ENCODE measurements at places on chromosomes 4 and X. TPM values are rescaled to one million over a fixed set of nuclear protein-coding genes. Genes with fewer than 3 reads are reported as not detected.

Gene P2RY10
- total RNA-seq, result not detected

Gene TREX2
- total RNA-seq, result 0.42 TPM

Gene TLR2
- 18.0 TPM for total RNA-seq

Gene FAM9C
- not detected for total RNA-seq

Gene SPOCK3
- 4.7 TPM for total RNA-seq

Gene RXFP1
- not detected for total RNA-seq

Gene TMSB15C
- 1.5 TPM for total RNA-seq

Gene RAB9A
- total RNA-seq, result 29.6 TPM

Gene CT45A5
- total RNA-seq, result not detected

Gene BEND2
- not detected for total RNA-seq

Gene SPANXN4
- not detected for total RNA-seq

Gene FAM149A
- total RNA-seq, result 39.8 TPM

Gene RHOH
- total RNA-seq, result 0.42 TPM

Gene SEL1L3
- 3.9 TPM for total RNA-seq

Gene WNK3
- 3.5 TPM for total RNA-seq

Gene GPC4
- 65.6 TPM for total RNA-seq

Gene DDX53
- not detected for total RNA-seq

Gene FHIP1A
- 3.3 TPM for total RNA-seq

Gene NAP1L3
- 3.3 TPM for total RNA-seq

Gene MAOB
- total RNA-seq, result 73.0 TPM

Gene SLC10A6
- 0.35 TPM for total RNA-seq

Gene HPF1
- 23.5 TPM for total RNA-seq

Gene CLTRN
- total RNA-seq, result 1.2 TPM

Gene C4orf50
- under 0.01 TPM for total RNA-seq

Gene BEX1
- total RNA-seq, result 1.5 TPM

Gene STBD1
- total RNA-seq, result 24.1 TPM

Gene CHRNA9
- total RNA-seq, result not detected

Gene AFP
- not detected for total RNA-seq

Gene DCLK2
- 17.1 TPM for total RNA-seq

Gene CCDC120
- 4.7 TPM for total RNA-seq

Gene GAGE12H
- total RNA-seq, result not detected

Data from gastroesophageal sphincter (tissue), 4 donors.